Effector CD4-positive, alpha-beta T cell (primary cell): ENCODE measurements at places on chromosomes 11 and 22.
A peak's percentile ranks its signal among the peaks of the same experiment; 100 is the strongest.

DNA sequence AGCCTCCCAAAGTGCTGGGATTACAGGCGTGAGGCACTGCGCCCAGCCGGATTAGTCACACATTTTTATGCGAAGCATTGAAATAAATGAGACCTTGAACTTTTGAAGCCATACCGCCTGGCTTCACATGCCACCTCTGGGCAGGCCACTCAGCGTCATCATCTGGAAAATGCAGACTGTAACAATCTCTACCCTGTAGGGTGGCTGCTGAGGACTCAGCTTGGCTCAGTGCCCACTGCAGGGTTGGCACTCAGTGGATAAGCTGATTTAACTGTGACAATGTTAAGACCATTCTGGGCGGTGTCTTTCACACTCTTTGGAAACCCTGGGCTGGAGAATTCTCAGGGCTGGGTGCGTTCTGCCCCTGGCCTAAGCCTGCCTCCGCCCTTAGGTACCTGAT, 8.5 kb downstream of the SH3BP1 start:
- no peak for DNase-seq

GRCh38 chr11:65188486-65188885, 6.8 kb downstream of the CAPN1 start:
- DNase-seq: no peak

DNA sequence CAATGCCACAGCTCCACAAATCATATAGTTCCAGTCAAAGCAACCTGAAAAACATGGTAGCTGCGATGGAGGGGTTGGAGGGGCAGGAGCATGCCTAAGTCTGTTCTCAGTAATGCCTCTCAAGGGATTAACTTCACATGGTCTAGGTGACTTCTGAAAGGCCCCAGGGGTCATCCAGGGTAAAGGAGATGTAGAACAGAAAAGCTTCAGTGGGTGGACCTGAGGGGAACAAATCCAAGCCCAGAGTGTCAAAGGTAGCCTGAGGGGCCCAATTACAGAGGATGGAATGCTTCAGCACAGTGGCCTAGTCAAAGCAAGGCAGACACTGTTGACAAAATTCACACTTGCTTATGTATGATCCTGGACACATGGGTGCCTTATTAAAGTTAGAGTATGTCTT, 23.3 kb downstream of the OR4D9 start:
- DNase-seq: no peak

- no peak for DNase-seq
Measured at GRCh38 chr11:23730307-23730998, 766.4 kb upstream of the LUZP2 start.

GRCh38 chr11:57776031-57776521, 14.5 kb downstream of the CTNND1 start:
- no peak for DNase-seq

GRCh38 chr22:29267462-29267857, 321 bp downstream of the RHBDD3 start:
- no peak for DNase-seq

DNA sequence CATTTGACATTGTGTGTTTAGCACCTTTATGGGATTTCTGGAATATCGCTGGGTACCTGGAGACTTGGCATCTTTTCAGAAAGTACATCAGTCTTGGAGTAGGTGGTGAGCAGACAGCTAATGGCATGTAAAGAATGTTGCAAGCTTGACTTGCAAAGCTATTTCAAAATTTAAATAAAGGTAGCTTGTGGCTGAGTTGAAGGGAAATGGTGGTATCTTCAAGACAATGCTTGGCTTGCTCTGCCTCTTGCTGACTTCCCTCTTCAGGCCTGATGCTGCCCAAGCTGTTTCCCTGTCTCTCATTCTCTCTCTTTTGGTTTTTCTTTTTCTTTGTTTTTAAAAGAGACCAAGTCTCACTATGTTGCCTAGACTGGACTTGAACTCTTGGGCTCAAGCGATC, 13.2 kb downstream of the ZNRF3 start:
- DNase-seq: no peak

DNA sequence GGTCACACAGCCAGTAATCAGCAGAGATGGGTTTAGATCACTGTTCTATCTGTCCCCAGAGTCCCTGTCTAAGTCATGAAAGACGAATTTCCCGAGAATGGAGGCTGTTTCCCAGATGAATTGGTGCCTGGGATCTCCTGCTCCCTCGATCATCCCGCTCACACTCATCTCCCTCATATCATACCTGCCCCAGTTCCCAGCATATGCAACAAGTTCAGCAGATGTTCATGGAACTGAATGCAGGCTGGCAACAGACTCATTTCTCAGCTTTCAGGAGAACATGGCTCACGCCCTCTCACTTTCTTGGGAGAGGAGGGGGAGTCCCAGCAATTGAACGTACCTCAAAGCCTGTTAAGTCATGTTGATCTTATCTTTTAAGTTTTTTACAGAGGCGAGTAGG, 22.1 kb downstream of the CD6 start:
- DNase-seq: no peak

- DNase-seq: no peak
Measured at GRCh38 chr22:27835446-27835845, 33.9 kb upstream of the MN1 start.

DNA sequence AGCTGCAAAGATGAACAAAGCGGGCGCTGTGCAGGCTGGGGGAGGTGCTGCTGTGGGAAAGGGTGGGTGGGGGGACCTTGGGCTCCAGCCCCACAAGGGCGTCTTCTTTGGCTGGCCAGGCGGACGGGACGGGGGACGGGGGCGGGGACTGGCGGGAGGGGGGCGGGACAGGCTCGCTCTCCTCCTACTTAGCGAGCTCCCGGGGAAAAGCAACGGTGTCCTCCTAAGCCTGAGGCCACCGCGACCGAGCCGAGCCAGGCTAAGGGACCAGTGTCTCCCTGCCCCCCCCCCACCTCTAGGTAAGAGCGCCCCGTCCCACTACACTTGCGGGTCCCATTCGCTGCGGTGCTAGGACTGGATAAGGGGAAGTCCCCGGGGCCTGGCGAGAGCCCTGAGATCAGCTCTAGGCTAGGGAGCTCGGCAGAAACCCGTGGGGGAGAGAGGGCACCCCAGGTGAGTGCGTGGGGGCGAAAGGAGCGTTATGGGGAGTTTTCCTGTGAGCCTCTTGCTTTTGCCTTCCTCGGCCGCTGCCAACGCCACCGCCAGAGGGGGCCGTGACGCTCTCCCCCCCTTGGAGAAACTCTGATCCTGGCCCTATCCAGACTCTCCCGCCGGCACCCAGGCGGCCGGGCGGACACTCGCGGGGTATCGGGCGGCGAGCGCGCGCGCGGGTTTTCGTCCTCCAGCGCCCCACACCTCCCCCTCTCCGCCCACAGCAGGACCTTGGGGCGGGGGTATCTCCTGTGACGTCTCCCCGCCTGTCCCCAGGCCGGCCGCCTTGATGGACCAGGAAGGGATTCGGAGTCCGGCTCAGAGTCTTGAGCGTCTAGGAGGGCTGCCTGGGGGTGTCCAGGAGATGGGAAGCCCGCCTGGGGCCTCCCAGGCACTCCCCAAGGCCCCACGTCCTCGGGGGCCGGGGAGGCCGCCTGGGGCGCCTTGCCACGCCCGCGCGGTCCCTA, at the start of gene PHLDB1:
Gene PHLDB1, plus strand, starts transcription at position 215 of the 959 bp plus-strand sequence. CDS start 6,222 bp downstream, outside the sequence.
- peak; percentile 49 for DNase-seq

DNA sequence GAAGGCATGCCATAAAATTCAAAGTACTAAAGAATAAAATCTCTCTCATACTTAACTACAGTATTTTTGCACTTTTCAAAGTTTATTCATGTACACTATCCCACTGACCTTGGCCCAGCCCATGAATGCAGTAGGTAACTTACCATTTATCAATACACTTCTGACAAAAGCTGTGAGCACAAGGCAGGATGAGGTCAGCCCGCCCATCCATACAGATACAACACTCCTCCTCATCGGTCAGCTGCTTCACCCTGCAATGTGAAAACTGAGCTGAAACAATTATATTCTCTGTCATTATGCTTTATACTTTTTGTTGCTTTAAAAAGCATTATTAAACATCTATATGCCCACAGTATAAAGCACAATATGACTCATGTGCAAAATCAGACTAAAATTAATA, 22.1 kb downstream of the RNF141 start:
- no peak for DNase-seq

- no peak for DNase-seq
Measured at GRCh38 chr11:117092951-117093590, 5.2 kb downstream of the SIK3 start.

DNA sequence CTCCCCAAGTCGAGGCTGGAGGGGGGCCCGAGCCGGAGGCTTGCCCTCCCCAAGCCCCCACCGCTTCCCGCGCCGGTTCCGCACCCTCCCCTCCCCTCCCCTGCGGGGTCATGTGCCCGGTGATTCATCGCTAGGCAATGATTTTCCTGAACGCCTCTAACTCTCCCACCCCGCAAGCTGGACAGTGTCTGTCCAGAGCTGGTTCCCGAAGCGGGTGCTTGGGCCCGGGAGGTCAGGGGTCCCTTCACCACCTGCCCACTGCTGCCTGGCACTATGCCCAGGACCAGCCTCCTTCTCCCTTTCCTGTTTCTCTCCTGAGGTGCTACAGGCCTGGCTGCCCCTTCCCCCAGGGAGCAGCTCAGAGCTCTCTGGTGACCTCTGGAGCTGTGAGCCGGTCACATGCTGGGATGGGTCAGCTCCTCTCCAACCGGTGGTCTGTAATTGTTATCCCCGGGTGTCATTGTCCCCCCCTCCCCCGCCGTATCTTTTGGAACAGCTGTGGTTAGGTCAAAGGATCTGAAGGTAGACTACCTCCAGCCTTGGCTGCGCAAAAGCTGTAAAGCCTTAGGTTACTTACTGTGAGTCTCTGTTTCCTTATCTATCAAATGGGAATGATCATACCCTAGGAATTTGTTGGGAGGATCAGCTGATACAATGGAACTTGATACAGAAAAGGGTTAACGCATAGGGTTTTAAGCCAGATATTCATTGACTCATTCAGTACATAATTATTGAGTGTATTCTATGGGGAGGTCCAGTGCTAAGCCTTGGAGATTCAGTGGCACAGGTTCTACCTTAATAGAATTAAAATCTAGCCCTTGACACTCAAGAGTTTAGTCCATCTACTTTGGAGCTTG, 753 bp downstream of the STX3 start:
- peak; percentile 38 for DNase-seq

GRCh38 chr11:78318321-78319114, 99.1 kb downstream of the GAB2 start:
- no peak for DNase-seq

DNA sequence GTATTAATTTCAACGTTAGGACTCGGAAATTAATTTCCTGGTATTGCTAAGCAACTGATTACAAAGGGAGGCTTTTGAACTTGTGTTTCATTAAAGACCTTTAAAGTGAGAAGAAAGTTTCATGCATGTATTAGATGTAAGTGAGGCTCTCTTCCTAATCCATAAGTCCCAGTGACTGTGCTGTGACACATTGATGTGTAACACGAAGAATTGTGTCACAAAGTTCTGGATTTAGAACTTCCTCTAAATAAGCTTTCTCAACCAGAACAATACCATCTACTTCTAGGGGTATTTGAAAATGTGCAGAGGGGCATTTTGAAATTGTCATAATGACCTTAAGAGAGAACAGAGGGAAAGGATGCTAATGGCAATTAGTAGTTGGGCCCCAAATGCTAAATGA, 14.4 kb downstream of the DCUN1D5 start:
- DNase-seq: no peak

- DNase-seq: no peak
Measured at GRCh38 chr11:117808784-117809183, 11.8 kb upstream of the DSCAML1 start.

- no peak for DNase-seq
Measured at GRCh38 chr22:41517172-41518047, 26.9 kb downstream of the POLR3H start.

DNA sequence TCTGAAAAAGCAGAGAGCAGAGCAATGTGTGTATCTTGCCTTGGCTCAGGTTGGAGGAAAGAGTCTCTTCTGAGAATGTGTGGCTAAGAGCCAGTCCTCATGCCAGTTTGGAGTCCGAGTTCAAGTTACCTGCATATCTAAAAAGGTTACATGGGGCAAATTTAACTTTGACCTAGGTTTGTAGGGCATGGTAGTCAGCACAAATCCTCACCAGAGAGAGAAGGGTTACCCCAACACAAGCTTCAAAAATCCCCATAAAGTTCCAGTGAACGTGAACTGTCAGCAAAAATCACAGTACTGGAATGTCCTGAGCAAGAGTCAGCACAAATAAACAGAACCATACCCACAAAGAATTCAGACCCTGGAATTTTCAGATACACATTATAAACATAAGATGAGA, 13.8 kb downstream of the SDHD start:
- DNase-seq: no peak

GRCh38 chr22:43734370-43735150, 77.5 kb downstream of the EFCAB6 start:
- no peak for DNase-seq

DNA sequence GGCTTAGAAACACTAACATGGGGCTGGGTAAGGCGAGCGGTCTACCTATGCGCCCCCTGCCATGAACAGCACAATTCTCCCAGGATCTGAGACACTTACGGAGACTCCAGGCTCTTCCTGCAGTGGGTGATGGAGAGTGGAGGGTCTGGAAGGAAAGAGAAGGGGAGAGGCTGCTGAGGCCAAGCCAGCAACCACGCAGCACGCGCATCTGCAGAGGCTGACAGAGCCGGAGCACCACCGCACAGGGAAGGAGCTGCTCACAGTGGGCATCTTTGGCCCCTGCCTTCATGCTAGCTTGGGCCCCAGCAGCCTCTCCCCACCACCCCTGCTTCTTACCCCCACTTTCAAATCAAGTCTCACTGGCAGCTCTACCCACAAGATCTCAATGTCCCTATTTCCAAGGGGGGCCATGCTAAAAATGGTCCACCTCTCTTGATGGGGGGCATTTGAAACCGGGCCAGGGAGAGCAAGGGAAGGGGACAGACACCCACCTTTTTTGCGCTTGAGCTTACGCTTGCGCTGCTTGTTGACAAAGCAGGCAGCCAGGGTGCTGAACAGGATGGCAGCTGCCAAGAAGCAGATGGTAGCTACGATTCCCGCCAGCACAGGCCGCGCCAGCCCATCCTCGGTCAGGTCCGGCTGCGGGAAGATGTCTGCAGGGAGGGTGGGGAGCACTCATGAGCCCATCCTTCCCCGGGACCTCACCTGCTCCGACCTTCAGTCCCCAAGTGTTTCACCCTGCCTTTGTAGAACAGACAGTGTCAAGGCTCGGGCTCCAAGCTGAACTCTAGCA, 34.5 kb downstream of the IGSF9B start:
- DNase-seq: no peak

DNA sequence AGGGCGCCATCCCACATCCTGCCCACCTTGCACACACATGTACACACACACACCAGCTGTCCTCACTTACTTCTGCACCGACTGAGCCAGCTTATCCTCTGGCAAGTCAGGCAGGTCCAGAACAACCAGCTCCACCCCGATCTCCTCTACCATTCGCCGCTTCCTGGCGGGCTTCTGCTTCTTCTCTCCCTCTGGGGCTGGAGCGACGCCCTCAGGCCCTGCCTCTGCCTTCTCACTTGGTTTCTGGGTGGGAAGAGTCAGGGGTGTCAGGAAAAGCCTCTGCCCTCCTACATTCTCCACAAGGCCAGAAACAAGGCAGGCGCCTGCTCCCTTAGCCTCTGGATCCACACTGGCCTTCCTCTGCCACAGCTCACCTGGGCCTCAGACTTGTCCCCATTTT, 8.4 kb downstream of the HYOU1 start:
- DNase-seq: no peak

DNA sequence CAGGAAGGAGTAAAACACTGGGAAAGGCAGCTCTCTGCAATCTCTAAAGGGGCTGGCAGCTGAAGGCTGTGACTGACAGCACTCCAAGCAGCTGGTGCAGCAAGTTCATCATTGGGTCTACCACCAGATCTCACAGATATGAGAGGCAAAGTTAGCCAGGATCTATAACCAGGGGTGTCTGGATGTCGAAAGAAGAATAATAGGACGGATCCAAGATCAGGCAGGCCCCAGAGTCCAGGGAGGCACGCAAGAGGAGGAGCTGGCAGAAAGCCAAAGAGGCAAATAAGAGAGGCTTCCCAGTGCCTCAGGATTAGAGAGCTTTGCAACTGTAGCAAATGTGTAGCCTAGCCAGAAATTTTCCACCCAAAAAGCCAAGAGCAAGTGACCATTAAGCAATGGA, 77.1 kb downstream of the RBMXL2 start:
- no peak for DNase-seq
